Activated CD8-positive, alpha-beta memory T cell treated with anti-CD3 and anti-CD28 coated beads for 48 hours (primary cell): ENCODE measurements at places on chromosomes 2 and 18.

GRCh38 chr2:25188405-25188804 lies 20.0 kb upstream of the POMC start:
- DNase-seq = no peak

GRCh38 chr2:196849895-196850294 lies 40.7 kb upstream of the C2orf66 start:
- no peak for DNase-seq

GRCh38 chr2:176534798-176535466 lies 265.7 kb downstream of the MTX2 start:
- no peak for DNase-seq

DNA sequence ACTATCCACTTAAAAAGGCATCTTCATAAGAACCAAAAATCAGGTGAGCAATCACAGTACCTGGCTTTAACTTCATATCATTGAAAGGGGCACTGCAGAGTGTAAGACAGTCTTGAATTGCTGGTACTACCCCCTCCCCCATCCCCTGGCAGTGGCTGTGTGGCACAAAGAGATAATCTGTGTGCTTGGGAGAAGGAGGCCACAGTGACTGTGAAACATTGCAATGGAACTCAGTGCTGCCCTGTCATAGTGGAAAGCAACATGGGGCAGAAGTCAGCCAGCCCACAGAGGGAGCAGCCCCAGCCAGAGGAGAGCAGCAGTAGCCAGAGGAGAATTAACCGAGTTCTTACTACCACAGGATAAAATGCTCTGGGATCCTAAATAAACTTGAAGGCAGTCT lies 45.3 kb upstream of the UGP2 start:
- DNase-seq = no peak

DNA sequence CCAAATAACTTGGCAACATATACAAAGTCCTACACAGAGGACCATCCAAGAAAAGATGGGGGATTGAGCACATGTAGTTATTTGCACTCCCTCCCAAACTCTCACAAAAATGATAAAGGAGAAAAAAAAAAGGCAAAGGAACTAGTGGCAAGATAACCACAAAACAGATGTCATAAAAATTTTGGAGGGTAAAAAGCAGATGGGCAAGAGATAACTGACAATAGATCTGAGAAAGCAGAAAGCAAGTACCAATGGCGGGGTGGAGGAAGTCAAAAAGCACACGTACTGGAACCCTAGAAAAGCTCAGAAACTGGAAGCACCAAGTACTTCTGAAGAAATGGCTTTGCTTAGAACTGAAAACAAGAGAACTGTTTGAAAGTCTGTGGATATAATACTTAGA lies 82.0 kb downstream of the WDPCP start:
- DNase-seq = no peak

DNA sequence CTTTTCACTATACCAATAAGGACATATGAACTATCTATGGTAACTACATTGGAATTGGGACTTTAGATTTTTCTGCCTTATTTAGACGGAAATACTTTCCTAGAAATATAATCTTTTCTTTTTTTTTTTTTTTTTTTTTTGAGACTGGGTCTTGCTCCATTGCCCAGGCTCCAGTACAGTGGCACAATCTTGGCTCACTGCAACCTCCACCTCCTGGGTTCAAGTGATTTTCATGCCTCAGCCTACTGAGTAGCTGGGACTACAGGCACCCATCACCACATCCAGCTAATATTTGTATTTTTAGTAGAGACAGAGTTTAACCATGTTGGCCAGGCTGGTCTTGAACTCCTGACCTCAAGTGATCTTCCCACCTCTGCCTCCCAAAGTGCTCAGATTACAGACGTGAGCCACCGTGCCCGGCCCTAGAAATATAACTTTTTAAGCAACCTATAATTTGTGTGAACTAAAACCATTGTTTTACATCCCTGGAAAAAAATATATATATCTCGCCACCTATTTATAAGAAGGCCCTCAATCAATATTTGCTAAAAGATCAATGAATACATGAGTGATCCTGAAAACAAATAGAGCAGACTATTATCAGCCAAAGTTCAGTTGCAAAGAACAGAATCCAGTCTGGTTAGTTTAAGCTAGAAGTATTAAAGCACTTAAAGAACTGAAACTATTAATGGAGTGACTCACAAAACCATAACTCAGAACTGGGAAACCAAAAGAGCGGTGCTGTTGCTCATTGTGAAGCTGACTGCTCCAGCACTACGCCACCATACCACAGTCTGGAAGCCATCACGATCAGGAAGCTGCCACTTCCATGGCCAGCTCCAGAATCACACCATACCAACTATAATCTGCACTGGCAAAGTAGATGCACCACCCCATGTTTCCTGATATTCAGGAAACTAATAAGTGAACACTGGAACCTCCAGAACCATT lies 8.4 kb upstream of the HNRNPLL start:
- no peak for DNase-seq

DNA sequence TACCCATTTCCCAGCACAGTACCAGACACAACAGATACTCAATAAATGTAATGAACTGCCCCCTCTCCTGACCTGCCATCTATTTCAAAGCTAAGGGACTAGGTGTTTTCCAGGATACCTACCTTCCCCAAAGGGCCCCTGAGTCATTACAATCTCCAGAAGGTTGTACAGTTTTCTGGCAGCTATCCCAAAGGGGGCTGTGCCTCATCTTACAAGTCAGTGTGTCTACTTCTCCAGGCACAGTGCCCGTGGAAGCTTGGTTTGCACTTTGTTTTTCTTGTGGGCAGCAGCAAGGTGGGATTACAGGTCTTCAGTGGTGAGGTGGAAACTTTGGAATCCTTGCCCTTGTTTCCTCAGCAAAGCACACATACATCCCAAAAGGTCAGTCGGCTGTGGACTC lies 62.8 kb upstream of the CYP26B1 start:
- no peak for DNase-seq

GRCh38 chr2:43344868-43345373 lies 118.5 kb upstream of the ZFP36L2 start:
- no peak for DNase-seq

DNA sequence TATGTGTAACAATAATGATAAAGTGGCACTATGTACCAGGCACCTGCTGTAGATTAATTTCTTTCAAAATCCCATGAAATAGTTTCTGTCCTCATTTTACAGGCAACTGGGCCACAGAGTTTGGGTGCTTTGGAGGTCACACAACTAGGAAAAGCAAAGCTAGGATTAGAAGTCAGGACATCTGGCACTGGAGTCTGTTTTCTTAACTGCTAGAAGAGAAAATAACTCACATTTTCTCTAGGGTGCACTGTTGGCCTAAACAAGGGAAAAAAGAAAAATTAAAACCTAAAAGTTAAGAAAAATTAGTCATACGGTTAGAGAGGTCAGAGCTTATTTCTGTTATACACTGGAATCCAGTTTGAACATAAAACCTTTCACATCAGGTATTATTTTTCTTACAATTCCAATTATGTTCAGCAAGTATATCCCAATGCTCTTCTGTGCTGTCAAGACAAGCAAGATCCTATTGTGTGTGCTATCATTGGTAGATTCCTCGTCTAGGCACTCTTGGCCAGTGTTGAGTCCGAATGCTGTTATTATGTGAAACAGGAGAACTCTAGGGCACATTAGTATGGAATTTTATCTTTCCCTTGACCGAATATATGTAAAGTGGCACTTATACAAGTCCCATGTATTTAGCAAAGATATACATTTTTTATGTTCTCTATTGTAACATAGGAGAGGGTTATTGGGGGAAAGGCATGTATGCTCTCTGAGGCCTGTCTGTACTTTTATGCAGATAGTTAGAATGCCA lies 1.5 kb upstream of the OSGEPL1 start:
- no peak for DNase-seq

DNA sequence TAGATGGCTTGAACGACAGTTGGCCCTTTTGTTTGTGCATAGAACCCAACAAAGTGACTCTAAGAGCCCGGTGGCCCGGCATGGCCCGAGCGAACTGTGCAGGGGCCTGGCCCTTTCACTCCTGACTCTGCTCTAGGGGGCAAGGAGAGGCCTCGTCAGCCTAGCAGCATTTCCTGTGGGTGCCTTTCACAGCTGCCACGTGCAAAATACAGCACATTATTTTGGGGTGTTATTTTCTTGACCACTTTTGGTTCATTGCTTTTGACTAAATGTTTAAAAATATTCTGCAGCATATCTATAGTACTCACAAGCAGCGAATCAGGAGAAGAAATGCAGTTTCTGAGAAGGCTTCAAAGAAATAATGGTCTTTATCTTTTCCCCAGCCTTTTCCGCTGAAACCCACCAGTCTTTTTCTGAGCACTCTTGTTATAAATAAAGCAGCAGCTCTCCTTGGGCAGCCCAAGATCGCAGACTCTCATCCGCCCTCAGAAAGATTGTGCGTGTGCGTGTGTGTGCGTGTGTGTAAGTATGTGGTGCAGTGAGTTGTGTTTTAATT lies 31.3 kb downstream of the DGKD start:
- DNase-seq = no peak

DNA sequence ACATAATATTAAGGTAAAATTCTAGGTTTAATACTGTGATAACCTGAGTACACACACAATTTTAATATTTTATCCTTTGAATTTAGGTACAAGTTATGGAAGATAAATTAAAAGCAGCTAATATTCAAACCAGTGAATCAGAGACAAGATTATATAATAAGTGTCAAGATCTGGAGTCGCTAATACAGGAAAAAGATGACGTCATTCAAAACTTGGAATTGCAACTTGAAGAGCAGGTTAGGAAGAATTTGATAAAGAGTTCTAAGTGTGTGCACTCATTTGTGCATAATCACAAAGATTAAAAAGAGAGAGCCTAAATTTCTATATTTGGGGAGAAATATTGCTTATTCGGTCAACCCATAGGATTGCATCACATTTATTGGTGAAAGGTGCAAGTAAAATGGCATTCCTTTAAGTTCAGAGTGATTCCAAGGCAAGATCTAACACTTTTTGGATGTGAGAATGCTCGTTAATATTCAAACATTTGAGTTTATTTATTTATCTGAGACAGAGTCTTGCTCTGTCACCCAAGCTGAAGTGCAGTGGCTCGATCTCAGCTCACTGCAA lies 16.3 kb upstream of the C1GALT1C1L start:
- no peak for DNase-seq
